ENCODE measurements at places on chromosomes 4 and X.

GRCh38 chr4:87216469-87216868 lies 3.9 kb downstream of the KLHL8 start:
- DNase-seq: no peak

DNA sequence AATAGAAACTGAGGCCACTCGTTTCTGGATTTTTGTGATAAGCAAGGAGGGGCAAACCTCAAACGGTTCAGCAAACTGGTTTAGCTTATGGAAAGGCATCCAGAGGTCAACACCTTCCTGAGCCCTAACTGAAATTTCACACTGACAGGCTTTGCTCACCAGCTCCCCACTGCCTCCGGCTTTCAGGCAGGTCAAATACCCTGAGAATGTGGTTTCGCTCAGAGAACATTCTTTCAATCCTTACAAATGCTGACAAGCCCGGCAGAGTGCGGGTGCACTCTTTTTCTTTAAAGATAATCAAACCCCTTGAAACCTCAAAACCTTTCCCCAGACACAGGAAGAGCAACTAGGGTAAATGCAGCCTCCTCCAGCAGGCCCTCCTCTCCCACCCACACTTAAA lies 41.5 kb downstream of the CD40LG start:
- DNase-seq: no peak

- no peak for DNase-seq
These were observed 63.0 kb upstream of the FAM9A start for GRCh38 chrX:8864161-8864560.

DNA sequence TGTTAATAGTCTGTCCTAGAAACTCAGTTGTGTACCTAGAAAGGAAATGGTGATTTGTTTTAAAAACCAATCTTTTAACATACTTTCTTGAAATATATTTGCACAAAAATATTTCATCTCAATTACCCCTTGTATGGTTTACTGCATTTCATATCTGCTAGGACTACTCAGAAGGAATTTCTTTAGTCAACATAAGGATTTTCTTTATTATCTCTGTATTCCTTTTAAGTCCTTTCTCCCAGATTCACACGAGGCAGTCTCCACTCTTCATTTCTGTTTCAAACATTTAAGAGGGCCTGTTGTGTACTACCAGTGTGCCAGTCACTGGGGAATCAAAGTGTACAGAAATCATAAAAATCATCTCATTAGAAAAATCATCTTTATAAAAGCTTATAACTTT lies 28.8 kb downstream of the NFKB1 start:
- DNase-seq: no peak
